ENCODE measurements at places on chromosomes 2 and 18. TPM values are rescaled to one million over a fixed set of nuclear protein-coding genes. Genes with fewer than 3 reads are reported as not detected.
A peak's percentile ranks its signal among the peaks of the same experiment; 100 is the strongest.

GRCh38 chr2:38856165-38856564 lies 19.6 kb downstream of the DHX57 start:
- H3K4me3 ChIP-seq = no peak overlapping the region
- H3K27ac ChIP-seq = no peak overlapping the region
- no peaks in the 10 kb centered on the region for H3K4me1 ChIP-seq
- no peaks in the 10 kb centered on the region for H3K36me3 ChIP-seq
- no peaks in the 10 kb centered on the region for H3K27me3 ChIP-seq

DNA sequence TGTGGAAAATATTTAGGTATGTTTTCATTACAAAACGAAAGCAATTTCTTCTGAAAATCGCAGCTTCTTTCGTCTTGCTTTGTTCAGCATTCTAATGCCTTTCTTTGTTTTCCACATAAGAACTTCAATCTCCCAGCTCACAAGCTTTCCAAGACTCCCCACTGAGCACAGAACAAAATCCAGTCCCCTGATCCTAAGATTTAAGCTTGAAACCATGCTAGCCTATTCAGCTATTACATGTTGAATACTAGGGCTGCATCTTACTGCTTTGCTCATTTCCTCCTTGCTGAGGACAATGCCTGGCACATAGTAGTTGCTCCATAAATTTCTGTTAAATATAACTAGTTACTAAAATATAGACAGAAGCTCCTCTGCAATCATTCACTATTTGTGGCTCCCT lies 160.6 kb downstream of the GALNT3 start:
- no peaks in the 10 kb centered on the region for H3K27me3 ChIP-seq
- H3K36me3 ChIP-seq = no peaks in the 10 kb centered on the region
- DNase-seq = no peak
- no peak overlapping the region for H3K4me3 ChIP-seq
- H3K4me1 ChIP-seq = peaks cover 11% of the 10 kb centered on the region

DNA sequence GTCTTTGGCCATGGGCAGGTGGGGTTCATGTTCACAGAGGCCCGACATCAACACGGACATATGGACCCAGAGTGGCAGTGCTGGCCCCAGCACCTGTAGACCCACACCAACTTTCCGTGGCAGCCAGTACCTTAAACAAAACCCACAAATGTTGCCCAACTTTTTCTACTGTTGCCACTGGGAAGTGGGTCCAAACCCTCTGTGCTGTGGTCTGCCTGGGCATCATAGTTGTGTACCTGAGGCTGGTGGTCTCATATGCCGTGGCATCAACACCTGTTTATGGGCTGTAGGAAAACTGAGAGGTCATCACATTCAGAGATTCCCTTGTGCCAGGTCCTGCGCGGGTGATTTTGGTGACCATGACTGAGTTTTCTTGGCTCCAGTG lies 79.9 kb downstream of the SH3RF3 start:
- DNase-seq = no peak
- H3K36me3 ChIP-seq = no peaks in the 10 kb centered on the region
- peaks cover 6% of the 10 kb centered on the region for H3K4me1 ChIP-seq
- no peak overlapping the region for H3K4me3 ChIP-seq
- H3K27me3 ChIP-seq = peaks cover 6% of the 10 kb centered on the region
- H3K27ac ChIP-seq = no peak overlapping the region

DNA sequence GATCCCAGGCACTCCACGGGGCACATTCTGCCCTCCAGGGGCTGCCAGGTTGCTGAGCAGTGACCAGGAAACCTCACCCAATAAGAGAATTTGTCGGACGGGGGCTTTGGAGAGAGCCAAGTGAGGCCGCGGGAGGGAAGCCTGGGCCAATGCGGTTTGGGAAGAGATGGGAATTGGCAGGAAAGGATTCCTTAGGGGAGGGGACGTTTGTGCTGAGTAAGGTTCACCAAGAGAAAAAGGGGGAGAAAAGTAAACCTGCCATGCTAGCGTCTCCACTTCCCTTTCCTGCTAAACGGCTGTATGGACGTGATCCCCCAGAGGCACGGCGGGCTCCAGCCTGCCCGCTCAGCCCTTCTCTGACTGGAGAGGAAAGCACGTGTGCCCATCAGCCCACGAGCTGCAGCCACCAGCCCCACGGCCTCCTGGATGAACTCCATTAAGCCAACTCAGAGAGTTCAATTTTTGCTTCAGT lies 194.4 kb upstream of the ID2 start:
- H3K36me3 ChIP-seq = no peaks in the 10 kb centered on the region
- no peak overlapping the region for H3K27ac ChIP-seq
- H3K27me3 ChIP-seq = peaks cover 2% of the 10 kb centered on the region
- H3K4me1 ChIP-seq = peaks cover 5% of the 10 kb centered on the region
- no peak for DNase-seq
- no peak overlapping the region for H3K4me3 ChIP-seq

DNA sequence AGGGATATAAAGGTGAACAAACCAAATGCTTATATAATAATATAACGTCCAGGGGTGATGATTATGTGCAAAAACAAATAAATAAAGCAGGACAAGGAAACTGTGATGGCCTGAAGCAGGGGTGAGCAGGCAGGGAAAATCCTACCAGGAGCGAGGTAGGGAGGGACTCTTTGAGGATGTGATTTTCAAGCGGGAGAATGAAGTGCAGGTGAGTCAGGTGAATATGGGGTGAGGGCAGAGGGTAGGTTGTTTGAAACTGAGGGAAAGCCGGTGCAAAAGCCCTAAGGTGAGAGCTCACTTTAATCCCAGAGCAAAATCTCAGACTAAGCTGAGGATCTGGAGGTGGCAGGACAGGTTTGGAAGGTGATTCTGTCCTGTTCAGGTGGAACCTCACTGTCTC lies 40.7 kb downstream of the CYP26B1 start:
- peaks cover 9% of the 10 kb centered on the region for H3K4me1 ChIP-seq
- H3K4me3 ChIP-seq = no peak overlapping the region
- H3K27me3 ChIP-seq = no peaks in the 10 kb centered on the region
- no peaks in the 10 kb centered on the region for H3K36me3 ChIP-seq
- no peak for DNase-seq

DNA sequence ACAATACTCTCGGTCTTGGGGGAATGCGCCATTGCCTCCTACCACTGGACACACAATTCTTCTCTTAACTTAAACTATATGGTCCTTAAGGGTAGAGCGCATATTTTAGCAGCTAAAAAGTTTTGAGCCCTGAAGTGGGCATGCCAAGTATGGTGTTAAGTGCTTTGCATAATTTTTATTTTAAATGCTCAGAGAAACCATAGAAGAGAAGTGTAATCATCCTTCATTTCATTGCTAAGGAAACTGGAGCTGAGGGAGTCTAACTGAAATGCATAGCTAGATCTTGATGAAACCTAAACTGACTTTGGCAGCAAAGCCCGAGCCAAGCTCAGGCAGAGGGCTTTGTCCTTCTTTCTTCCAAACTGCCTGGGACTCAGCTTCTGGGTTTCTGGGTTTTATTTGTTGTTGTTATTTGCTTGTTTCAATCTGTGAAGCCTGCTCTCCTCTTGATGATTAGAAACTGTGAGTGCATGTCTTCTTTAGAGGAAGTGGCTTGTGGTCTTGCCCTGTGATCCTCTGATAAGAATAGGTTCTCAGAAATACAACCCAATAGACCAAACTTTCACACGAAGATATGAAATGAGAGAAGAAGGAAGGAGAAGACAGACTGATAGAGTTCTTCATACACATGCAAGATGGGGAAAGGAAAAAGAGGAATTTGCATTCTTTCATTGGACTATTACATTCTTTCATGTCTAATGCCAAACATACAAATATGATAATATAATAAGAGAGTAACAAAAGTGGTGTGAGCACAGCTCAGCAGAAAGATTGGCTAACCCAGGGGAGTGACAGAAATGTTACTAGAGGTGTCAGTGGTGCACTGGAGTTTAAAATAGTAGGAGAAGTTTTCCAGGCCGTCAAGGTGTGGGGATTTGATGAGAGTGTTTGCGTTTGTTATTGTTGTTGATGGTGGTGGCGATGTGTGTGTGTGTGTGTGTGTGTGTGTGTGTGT lies 7.5 kb upstream of the RNF144A start:
- H3K27ac ChIP-seq = no peak overlapping the region
- no peaks in the 10 kb centered on the region for H3K4me1 ChIP-seq
- no peaks in the 10 kb centered on the region for H3K27me3 ChIP-seq

DNA sequence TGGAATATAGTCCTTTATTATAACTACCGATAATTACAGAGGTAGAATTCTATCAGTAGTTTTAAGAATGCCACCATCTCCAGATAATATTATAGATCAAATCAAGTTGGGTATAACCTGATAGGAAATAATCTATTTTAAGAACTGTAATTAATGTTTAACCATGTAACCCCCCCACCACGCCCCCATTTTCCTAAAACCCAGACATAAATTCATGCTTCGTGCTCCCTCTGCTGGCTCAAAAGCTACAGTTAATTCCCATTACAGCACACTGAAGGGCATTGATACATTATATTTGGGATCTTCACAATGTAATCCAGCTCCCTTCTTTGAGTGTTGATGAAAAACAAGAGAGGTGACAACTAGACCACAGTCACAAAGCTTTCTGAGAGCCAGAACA lies 228.0 kb upstream of the SMAD7 start:
- H3K4me3 ChIP-seq = no peak overlapping the region
- peaks cover 32% of the 10 kb centered on the region for H3K4me1 ChIP-seq
- H3K27me3 ChIP-seq = peaks cover 2% of the 10 kb centered on the region
- H3K36me3 ChIP-seq = no peaks in the 10 kb centered on the region
- DNase-seq = peak; percentile 21

DNA sequence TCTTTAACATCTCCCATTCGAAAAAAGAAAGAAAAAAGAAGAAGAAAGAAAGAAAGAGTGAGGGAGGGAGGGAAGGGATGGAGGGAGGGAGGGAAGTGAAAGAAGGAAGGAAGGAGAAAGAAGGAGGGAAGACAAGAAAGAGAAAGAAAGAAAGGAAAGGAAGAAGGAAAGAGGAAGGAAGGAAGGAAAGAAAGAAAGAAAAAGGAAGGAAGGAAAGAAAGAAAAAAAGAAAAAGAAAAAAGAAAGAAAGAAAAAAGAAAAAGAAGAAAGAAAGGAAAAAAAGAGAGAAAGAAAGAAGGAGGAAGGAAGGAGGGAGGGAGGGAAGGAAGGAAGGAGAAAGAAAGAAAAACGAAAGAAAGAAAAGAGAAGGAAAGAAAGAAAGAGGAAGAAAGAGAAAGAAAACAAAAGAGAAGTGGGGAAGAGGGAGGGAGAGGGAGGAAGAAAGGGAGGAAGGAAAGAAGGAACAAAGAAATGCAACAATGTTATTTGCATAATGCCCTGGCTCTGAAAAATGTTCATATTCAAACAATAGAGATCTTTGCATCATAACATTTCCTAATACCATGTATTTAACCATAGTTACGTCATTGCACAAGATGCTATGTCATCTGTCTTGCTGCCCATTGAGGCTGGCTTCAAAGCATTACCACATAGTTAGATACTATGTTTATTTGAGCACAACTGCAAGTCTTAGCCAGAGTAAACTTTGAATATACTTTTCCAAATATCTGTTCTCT lies 550.6 kb downstream of the DSC3 start:
- no peaks in the 10 kb centered on the region for H3K4me1 ChIP-seq
- peaks cover 1% of the 10 kb centered on the region for H3K27me3 ChIP-seq
- DNase-seq = no peak
- H3K27ac ChIP-seq = no peak overlapping the region
- no peak overlapping the region for H3K4me3 ChIP-seq
- H3K36me3 ChIP-seq = no peaks in the 10 kb centered on the region

DNA sequence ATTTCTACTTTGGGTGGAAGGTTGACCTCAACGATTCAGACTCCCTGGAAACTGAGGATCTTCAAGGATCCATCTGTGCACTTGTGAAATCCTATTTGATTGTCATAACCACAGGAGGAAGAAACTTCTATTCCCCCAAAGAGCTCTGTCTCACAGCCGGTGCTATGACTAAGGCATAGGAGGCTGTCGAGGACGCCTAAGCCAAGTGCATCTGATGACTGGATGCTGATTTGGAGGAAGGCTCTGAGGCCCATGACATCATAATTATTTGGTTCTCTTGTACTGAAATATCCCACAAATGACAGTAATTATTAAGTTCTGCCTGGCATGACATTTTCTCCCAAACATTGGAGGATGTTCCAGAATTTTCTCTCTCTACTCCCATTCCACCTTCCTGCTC lies 13.8 kb upstream of the KCNF1 start:
- peaks cover 10% of the 10 kb centered on the region for H3K36me3 ChIP-seq
- H3K4me1 ChIP-seq = peaks cover 13% of the 10 kb centered on the region
- H3K4me3 ChIP-seq = no peak overlapping the region

DNA sequence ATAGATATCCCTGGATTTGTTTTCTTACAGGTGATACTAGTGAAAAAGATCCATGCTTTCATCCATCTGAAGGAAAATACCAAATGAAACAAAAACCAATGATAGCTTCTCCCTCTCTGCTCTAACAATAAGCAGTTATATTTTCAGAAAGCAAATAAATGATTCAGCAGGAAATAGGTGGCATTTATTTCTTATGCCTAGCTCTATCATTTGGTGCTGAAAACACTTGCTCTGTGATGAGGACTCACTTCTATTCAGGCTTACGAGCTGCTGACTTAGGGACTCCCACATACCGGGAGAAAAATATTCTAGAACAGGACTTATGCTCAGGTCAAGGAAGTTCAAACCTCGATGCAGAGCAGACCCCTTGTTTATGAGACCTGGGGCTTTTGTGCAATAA lies 142.6 kb downstream of the SETBP1 start:
- peaks cover 4% of the 10 kb centered on the region for H3K27me3 ChIP-seq
- no peak for DNase-seq
- no peaks in the 10 kb centered on the region for H3K36me3 ChIP-seq

DNA sequence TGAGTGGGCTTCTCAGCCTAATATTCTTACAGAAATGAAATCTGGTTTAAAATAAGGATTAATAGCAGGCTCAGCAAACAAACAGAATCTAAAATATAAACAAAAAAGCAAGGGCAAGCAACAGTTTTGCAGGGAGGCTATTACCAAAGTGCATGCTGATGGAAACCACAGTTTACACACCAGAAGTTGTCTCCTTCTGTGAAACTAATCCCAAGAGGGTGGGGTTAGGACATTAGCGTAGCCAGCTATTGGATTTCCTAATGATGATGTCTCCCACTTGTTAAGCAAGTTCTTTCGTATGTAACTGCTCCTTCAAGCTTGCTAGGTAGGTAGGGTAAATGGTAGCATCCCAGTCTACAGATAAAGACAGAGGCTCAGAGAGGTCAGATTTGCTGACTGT lies 65.0 kb upstream of the TSPYL6 start:
- peaks cover 5% of the 10 kb centered on the region for H3K27me3 ChIP-seq
- peaks cover 15% of the 10 kb centered on the region for H3K36me3 ChIP-seq
- peaks cover 19% of the 10 kb centered on the region for H3K4me1 ChIP-seq
- H3K27ac ChIP-seq = no peak overlapping the region
- H3K4me3 ChIP-seq = no peak overlapping the region

EVA1A gene
- not detected for total RNA-seq

MPP4 gene
- total RNA-seq = 0.25 TPM

ALPI gene
- not detected for total RNA-seq

CCDC74A gene
- total RNA-seq = 0.54 TPM

COMMD1 gene
- 48.2 TPM for total RNA-seq

GPR35 gene
- total RNA-seq = 1.5 TPM

BMP10 gene
- total RNA-seq = not detected

CCDC148 gene
- total RNA-seq = 1.8 TPM

Data from glutamatergic neuron (in vitro differentiated cells).